ENCODE measurements at places on chromosomes 5 and 9.

GRCh38 chr9:121892706-121893105 is 200.4 kb downstream of the TTLL11 start:
- DNase-seq, result no peak

GRCh38 chr5:138772986-138773594 is 19.9 kb downstream of the CTNNA1 start:
- peak; percentile 81 for DNase-seq

DNA sequence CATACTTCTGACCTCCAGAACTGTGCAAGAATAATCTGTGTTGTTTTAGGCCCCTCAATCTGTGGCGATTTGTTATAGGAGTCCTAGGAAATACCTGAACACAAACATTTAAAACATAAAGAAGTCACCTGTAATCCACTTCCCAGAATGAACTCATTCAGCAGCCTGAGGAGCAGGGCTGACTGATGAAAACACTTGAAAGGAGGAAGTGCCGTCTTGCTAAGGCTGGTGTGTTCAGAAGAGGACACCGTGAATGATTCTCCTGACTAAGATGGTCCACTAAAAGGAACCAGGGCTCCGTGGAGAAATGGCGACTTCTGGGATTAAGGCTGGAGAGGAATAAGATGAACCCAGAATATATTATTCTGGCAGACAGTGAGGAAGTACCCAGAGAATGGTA is 18.7 kb upstream of the MARCHF6 start:
- no peak for DNase-seq

GRCh38 chr5:68252673-68253623 is 37.4 kb downstream of the PIK3R1 start:
- DNase-seq, result peak; percentile 87

GRCh38 chr9:86034863-86035734 is 64.3 kb downstream of the GOLM1 start:
- peak; percentile 48 for DNase-seq

GRCh38 chr9:115369322-115369957 is 251.5 kb upstream of the TNC start:
- DNase-seq, result peak; percentile 96

DNA sequence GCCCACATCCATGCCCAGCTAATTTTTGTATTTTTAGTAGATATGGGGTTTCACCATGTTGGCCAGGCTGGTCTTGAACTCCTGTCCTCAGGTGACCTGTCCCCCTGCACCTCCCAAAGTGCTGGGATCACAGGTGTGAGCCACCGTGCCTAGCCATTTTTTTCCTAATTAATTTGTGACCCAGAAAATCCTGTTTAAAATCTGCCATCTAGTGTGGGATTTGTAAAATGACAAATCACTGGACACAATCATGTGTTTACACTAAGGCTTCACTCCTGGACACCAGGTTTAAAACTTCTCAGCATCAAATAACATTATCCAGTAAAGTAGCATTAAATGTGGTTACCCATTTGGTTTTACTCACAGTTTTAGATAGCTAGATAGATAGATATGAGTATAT is 18.6 kb upstream of the KDM4C start:
- DNase-seq, result no peak
